ENCODE measurements at places on chromosomes 2 and 18.
A peak's percentile ranks its signal among the peaks of the same experiment; 100 is the strongest.

DNA sequence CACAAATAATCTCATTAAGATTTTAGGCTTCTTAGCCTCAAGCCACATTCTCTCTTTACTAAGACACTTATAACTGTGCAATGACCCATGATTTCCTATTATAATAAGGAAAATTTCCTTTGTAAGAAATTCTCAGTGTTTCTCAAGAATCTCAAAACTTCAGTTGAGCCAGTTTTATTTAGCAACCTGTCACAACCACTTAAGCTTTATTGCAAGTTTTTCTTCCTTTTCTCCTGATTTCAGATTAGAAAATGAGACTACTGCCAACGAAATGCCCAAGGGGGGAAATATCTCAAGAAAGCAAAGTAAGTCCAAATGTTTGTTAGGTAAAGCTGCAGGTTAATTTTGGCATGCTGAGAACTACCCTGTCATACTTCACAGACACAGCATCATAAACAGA lies 178.5 kb downstream of the THADA start:
- no peaks in the 10 kb centered on the region for H3K27me3 ChIP-seq
- no peaks in the 10 kb centered on the region for H3K36me3 ChIP-seq
- no peak overlapping the region for H3K27ac ChIP-seq
- H3K4me3 ChIP-seq = no peak overlapping the region

- H3K4me1 ChIP-seq = no peaks in the 10 kb centered on the region
- no peaks in the 10 kb centered on the region for H3K36me3 ChIP-seq
- DNase-seq = no peak
- H3K27me3 ChIP-seq = no peaks in the 10 kb centered on the region
Observed at GRCh38 chr2:2015646-2016045, 271.3 kb upstream of the PXDN start.

GRCh38 chr2:95017836-95018235 lies 7.7 kb upstream of the MAL start:
- no peak overlapping the region for H3K27ac ChIP-seq
- no peak for DNase-seq
- no peaks in the 10 kb centered on the region for H3K36me3 ChIP-seq
- no peaks in the 10 kb centered on the region for H3K4me1 ChIP-seq
- no peaks in the 10 kb centered on the region for H3K27me3 ChIP-seq

DNA sequence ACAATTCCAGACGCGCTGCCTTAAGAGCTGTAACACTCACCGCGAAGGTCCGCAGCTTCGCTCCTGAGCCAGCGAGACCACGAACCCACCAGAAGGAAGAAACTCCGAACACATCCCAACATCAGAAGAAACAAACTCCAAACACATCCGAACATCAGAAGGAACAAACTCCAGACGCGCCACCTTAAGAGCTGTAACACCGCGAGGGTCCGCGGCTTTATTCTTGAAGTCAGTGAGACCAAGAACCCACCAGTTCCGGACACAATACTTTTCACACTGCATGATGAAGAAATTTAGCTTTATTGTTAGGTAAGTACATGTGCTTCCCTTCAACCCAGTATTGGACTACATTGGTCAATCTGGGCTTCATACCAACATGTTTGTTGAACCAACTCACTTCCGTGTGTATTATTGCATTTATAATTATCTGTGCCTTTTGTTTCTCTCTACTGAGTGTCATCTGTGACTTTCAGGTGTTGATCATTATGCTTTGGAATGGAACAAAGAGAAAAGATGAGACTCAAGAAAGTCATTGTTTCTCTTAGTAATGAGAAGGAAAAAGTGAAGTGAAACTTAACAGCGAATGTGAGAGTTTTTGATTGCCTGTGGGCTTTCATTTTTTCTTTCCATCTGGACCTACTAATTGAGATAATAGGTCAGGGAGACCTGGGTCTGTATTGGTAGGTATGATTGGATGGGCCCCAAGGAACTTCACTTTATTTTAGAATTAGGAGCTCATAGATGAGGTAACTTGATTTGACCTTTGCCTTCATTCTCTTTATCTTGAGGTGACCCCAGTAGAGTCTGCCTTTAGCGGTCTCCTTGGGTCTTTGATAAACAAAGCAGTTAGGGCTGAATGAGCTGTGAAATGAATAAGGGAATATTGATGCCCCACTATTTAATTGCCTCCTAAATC lies 76.1 kb upstream of the CAVIN2 start:
- DNase-seq = no peak
- no peak overlapping the region for H3K4me3 ChIP-seq
- no peak overlapping the region for H3K27ac ChIP-seq
- H3K4me1 ChIP-seq = peaks cover 6% of the 10 kb centered on the region
- H3K36me3 ChIP-seq = no peaks in the 10 kb centered on the region
- no peaks in the 10 kb centered on the region for H3K27me3 ChIP-seq

GRCh38 chr2:237178396-237178795 lies 92.7 kb downstream of the COPS8 start:
- DNase-seq = no peak
- no peaks in the 10 kb centered on the region for H3K36me3 ChIP-seq

DNA sequence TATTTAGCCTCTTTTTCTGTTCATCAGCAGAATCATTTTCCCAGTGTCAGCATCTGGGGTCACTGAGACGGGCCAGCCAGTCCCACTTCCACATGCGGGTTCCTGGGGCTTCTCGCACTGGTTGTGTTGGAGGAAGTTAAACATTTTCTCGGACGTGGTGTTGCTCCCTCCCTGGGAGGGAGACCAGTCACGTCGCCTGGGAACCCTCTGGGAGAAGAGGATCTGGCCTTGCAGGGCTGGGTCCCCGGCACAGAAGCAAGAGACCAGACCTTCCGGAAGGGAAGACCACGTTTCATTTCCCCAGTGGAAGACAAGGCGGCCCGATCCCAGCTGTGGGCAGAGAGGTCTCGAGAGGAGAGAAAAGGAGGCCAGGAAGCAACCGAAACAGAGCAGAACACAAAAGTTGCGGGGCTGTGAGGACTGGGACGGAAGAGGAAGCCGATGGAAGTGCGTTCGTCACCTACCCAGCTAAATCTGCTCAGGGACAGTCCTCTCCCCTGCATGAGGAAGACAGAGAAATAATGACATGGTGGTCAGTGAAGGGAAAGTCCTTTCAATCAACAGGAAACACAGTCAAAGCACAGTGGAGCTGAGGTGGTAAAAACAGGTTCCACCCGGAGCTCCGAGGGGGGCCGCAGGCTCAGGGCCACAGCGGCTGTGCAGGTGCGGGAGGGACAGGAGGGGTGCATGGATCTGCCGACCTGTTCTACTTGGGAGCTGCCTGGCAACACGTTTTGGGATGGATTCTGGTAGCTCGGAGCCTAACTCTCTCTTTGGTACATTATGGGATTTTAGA lies 144.4 kb downstream of the MBP start:
- no peaks in the 10 kb centered on the region for H3K36me3 ChIP-seq
- H3K27ac ChIP-seq = no peak overlapping the region
- no peaks in the 10 kb centered on the region for H3K27me3 ChIP-seq

DNA sequence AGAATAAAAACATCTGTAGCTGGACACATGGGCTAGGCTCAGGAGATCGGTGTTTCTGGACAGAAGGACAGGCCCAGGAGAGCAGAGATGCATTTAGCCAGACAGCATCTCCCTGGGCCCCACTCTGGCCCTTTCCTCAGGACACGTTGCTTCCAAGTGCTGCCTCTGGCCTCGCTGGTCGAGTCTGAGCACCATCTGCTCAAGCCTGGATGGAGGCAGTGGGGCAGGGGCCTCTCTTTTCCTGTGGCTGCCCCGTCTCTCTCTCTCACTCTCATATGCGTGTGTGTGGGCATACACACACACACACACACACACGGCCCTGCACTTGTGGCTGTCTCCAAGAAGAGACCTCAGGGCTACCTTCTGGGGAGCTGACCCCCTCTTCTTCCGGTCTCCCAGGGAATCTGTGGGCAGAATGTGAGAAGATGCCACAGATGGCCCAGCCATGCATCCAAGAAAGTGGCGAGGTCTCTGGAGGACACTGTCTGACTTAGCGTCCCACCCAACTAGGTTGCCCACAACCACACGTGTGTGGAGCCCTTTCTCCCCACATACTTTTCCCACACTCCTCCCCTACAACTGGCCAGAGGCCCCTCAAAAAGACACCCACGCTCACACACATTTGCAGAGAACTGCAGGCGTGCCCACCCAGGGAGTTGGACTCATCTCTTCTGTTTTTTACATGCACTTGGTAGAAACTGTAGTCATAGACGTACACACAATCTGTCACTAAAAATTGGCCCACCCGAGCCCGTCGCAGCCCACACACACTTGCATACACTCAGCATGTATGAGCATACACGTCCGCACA lies 19.9 kb downstream of the CELF4 start:
- H3K4me3 ChIP-seq = no peak overlapping the region
- no peaks in the 10 kb centered on the region for H3K36me3 ChIP-seq
- peak; percentile 54 for DNase-seq
- H3K27ac ChIP-seq = no peak overlapping the region

GRCh38 chr2:142592171-142592570 lies 285.3 kb upstream of the KYNU start:
- H3K27ac ChIP-seq = no peak overlapping the region
- no peaks in the 10 kb centered on the region for H3K27me3 ChIP-seq
- H3K36me3 ChIP-seq = no peaks in the 10 kb centered on the region

Measured in upper lobe of right lung (tissue), 1 donor.